ENCODE measurements at places on chromosomes 7 and 10.

GRCh38 chr7:118802726-118803125, 578.2 kb downstream of the ANKRD7 start:
- DNase-seq, result no peak

DNA sequence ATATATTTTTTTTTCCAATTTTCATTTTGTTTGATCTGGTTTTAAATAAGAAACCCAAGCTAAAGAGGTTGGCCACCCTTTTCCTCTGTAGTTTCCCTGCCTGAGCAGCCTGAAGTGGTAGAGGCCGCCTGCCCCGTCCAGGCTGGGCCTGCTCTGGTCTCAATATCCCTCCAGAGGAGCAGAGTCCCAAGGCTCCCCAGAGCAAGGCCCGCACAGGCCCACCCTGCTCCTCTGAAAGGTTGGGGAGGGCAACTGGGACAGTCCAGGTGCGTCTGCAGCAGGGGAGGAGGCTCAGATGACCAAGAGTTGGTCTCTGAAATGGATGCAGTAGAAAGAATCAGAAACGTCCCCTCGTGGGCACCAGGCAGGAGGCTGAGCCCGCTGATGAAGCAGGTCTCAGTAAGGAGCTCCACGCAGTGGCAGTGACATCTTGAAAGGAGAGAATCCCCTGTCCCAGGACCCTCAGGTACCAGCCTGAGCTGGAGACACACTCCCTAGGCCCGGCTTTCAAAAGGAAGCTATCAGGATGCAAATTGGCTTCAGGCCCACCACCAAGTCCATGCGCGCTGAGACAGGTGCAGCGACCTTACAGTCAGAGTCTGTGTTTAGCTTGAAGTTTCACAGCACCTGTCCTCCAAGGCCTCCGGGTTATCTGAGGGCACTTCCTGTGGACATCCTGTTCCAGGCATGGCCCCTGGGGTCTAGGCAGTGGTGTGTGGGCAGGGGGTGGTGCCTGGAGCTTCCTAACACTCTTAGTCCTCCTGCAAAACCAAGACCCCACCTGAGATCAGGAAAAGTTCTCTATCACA, 37.7 kb downstream of the EN2 start:
- DNase-seq, result no peak

- DNase-seq, result no peak
These were observed 634.8 kb downstream of the PHTF2 start for GRCh38 chr7:78433421-78433820.

GRCh38 chr7:117323305-117323850, 520 bp upstream of the WNT2 start:
- DNase-seq, result no peak
